Activated naive CD4-positive, alpha-beta T cell treated with anti-CD3 and anti-CD28 coated beads, Interleukin-2, amount 50 U/mL, for 72 hours (primary cell): ENCODE measurements at places on chromosomes 5 and 9.

- DNase-seq: no peak
Measured at GRCh38 chr9:107308461-107308860, 25.4 kb downstream of the RAD23B start.

- DNase-seq: no peak
Measured at GRCh38 chr5:57450991-57451876, 31.4 kb downstream of the ACTBL2 start.

DNA sequence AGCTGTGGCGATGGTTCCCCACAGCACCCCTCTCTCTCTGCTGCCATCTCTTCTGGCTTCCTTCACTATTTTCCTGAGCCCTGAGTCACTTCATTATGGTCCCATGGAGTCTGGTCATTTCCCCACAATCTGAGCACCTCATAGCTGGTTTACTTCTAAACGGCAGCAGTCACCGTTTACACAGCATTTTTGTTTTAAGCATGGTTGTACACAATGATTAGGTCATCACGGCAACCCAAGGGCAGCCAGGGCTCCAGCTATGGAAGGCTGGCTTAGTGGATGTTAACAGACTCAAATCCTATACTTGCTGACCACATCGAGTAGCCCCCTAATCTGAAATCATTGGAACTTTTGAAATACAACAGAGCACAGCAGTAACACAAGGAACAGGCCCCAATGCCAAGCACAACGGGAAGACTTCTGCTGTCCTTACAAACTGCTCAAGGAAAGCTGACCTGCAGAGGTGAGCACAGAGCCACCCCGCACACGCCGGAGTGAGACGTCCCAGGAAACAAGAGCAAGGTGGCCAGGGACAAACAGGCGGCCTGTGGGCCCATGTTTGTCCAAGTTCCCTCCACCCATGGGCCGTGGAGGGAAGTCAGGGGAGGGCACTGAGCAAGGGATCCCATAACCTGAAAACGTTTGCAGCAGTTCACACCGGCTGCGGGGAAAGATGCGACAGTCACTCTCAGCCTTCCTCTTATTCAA, 22.9 kb downstream of the CAMSAP1 start:
- DNase-seq: no peak

DNA sequence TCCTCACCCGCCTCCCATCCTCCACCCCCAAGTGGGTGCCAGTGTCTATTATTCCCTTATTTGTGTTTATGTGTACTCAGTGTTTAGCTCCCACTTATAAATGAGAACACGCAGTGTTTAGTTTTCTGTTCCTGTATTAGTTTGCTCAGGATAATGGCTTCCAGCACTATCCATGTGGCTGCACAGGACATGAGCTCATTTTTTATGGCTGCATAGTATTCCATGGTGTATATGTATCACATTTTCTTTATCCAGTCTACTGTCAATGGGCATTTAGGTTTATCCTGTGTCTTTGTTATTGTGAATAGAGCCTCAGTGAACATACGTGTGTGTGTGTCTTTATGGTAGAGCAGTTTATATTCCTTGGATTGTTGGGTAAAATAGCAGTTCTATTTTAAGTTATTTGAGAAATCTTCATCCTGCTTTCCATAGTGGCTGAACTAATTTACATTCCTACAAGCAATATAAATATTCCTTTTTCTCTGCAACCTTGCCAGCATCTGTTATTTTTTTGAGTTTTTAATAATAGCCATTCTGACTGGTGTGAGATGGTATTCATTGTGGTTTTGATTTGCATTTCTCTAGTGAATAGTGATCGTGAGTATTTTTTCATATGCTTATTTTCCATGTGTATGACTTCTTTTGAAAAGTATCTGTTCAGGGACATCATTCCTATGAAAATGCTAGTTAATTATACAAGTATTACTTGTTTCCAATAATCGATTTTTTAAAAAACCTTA, 164.0 kb upstream of the CCDC152 start:
- DNase-seq: no peak

- DNase-seq: no peak
Measured at GRCh38 chr5:55327281-55327680, 19.5 kb downstream of the MTREX start.

- DNase-seq: no peak
Measured at GRCh38 chr5:102048940-102049339, 247.1 kb downstream of the SLCO4C1 start.

DNA sequence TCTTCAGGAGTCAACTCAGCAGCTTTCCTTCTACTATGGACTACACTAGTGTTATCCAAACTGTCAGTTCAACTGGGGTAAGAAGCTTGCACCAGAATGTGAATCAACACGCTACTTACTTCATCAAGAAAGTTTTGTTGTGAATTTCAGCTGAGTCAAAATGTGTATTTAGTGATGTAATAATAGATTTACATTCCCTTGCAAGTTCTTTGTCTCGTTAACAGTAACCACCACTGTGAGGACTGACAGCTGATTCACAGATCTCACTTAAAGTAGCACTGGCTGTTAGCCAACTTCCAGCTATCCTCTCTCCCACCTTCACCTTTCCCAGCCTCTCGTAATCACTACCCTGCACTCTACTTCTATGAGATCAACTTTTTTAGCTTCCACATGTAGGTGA, 445.3 kb downstream of the NTRK2 start:
- DNase-seq: no peak

DNA sequence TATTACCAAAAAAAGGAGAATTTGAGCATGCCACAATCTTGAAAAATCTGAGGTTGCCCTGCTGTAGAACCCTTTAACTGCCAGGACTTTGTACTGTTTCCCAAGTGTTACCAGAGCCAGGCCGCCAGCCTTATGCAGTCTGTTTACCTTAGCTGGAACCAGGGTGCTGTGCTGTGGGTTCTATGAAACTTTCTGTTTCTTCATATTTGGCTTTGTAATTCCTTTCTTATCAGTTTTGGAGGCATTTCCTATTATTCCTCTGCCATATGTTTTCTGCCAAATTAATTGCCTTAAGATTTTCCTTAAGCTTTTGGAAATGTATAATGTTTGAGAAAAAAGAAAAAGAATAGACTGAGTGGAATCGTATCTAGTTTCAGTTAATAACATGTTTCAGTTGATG, 2.1 kb downstream of the S1PR3 start:
- DNase-seq: no peak

DNA sequence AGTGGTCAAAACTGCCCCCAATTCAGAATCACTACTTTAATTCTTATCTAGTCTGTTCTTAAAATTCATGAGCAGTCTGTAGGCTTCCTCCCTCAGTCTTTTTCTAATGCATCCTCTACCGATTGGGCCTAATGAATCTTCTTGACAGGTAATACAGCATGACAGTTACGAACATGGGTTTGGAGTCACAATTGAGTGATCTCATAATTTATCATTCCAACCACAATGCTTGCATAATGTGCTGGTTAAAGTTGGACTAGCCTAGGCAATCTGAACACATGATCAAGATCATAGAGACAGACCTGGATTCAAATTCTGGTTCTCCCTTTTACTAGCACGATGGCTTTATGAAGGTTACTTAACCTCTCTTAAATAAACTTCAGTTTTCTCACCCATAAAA, 33.1 kb upstream of the SETD9 start:
- no peak for DNase-seq

DNA sequence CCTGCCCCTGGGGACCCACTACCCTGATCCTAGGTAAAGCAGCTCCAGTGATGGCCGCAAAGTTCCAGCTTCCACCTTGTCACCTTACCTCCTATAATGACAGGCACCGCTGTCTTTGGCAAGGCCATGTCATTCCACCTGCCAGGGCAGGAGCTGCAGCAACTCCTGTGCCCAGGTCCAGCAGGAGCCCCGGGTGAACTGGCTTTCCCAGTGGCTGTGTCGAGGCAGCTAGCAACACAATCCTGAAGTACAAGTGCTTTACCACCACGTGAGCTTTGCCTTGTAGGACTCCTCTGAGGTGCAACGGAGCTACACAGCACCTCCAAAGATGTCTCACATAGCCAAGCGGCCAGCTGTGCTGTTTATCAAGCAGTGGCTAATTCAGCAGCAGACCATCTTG, 20.7 kb upstream of the MGAT1 start:
- DNase-seq: no peak

DNA sequence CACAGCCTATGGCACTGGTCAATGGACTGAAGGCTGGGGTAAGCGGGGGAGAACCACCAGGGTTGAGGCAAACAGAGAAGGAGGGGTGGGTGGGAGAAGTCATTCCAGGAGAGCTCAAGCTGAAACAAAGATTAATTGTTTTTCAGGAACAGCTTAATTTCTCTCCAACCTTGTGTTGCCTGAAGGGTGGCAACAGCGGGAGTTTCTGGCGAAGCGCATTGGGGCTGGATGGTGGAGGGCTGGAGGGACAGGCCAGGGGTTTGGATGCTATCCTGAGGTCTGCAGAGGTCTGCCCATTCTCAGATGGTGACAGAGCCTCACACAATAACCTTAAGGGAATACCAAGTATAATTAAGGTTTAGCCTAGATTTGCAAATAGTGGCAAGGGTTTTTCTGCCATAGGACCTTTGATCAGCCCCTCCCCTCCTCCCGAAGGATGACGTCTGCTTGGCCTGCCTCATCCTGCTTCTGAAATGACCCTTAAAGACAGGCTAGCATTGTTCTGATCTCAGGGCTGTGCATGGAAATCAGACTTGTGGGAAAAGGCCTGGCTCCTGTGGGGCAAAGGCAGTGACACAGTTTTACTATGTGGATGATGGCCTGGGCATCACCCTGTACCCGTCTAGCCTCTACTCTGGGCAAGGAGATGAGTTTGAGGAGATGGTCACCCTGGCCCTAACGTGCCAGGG, 32.7 kb downstream of the PSD2 start:
- DNase-seq: peak; percentile 26

GRCh38 chr9:85727500-85727899, 14.3 kb downstream of the AGTPBP1 start:
- no peak for DNase-seq

DNA sequence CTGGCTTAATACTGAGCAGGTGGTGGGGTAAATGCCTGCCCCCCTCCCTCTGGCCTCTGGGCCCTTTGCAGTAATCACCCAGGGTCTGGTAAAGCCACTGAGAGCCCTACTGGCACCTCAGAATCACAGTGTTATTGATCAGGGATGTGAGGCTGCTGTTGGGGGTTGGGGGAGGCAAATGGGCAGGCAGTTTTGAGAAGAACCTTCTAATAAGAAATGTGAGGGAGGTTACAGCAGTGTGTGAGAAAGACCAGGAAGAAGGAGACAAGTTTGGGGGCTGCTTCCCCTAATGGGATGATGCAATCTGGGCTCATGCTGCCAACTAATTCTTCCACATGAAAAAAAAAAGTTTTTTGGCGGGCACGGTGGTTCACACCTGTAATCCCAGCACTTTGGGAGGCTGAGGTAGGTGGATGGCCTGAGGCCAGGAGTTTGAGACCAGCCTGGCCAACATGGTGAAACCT, 3.1 kb upstream of the B4GALT7 start:
- DNase-seq: peak; percentile 38

- DNase-seq: no peak
Measured at GRCh38 chr5:149143470-149143869, 2.2 kb downstream of the ABLIM3 start.

DNA sequence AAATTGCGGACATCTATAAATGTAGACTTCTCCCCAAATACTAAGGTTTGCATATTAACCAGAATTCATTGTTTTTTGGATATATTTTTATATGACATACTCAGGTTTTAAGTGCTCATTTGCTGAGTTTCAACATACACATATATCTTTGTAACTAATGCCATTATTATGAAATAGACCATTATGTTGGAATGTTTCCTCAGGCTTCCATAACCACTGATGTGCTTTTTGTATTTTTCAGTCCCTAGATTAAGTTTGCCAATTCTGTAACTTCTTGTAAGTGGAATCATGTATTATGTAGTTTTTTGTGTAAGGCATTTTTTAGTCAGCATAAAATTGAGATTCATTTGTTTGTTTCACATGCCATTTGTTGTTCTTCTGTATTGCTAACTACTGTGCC, 32.1 kb downstream of the HSPA4 start:
- no peak for DNase-seq

- DNase-seq: no peak
Measured at GRCh38 chr9:87862536-87863268, 20.0 kb upstream of the SPATA31E1 start.

- DNase-seq: no peak
Measured at GRCh38 chr5:17267106-17267505, 49.7 kb downstream of the BASP1 start.

- DNase-seq: peak; percentile 33
Measured at GRCh38 chr9:110143950-110144545, 63.9 kb downstream of the C9orf152 start.

GRCh38 chr9:94680020-94680419, 40.7 kb upstream of the FBP1 start:
- no peak for DNase-seq

GRCh38 chr9:120710110-120710981, 3.9 kb downstream of the MEGF9 start:
- DNase-seq: no peak

DNA sequence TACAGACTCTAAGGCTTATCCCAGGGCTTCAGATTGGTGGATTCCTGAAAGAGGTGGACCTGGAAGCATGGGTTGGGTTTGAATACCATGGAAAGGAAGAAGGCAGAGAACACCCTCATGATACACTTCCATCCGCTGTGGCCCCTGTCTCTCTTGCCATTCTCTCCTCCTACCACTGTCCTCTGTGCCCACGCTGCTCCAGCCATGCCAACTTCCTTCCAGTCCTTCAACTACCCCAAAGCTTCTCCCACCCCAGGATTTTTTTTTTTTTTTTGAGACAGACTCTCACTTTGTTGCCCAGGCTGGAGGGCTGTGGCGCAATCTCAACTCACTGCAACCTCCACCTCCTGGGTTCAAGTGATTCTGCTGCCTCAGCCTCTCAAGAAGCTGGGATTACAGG, 1.7 kb upstream of the SPARC start:
- DNase-seq: no peak

- no peak for DNase-seq
Measured at GRCh38 chr9:35318741-35319140, 156.9 kb downstream of the UNC13B start.

GRCh38 chr9:70097187-70097586, 53.5 kb downstream of the MAMDC2 start:
- DNase-seq: no peak

DNA sequence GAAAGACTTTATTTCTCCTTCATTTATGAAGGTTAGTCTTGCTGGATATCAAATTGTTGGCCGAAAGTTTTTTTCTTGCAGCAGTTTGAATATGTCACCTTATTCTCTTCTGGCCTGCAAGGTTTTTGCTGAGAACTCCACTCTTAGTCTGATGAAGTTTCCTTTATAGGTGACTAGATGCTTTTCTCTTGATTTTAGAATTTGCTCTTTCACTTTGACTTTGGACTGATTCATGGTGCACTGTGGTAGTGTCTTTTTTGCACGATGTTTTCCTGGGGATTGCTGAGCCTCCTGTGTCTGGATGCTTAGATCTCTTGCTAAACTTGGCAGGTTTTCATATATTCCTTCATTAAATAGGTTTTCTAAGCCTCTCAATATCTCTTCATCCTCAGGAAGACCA, 12.4 kb downstream of the AHRR start:
- DNase-seq: no peak

- DNase-seq: no peak
Measured at GRCh38 chr5:34622098-34622400, 34.1 kb upstream of the RAI14 start.

- no peak for DNase-seq
Measured at GRCh38 chr9:85746309-85746708, 4.6 kb upstream of the AGTPBP1 start.

GRCh38 chr5:144335561-144335960, 164.9 kb downstream of the KCTD16 start:
- DNase-seq: no peak

GRCh38 chr5:146410272-146410671, 36.9 kb upstream of the TCERG1 start:
- no peak for DNase-seq

GRCh38 chr9:87803623-87804345, 77.9 kb downstream of the CTSL start:
- DNase-seq: no peak
